ENCODE measurements at places on chromosomes 2 and 18.

DNA sequence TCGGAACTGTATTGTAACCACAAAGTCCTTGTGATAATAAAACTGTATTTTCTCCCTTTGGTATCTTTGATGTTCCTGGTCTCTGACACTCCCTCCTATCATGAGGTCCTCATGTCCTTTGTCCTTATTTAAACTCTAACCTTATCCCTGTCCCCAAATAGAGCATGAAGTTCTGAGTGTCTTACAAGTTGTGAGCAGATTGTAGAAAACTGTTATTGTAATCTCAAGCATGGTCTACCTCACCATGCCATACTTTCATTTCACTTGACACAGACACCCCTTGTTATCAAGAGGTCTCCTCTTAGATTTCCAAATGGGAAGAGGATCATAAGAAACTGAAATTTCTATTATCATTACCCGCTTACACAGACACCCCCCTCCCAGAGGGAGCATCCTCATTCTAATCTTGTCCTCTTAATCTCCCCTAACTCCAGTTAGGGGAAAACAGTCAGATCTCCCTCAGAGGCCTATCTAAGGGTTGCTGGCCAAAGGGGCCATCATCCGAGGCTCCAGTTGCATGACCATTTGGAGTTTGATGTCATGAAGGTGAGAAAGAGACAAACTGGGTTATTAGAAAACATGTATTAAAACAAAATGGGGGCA, 29.0 kb downstream of the MYO3B start:
- DNase-seq, result no peak

DNA sequence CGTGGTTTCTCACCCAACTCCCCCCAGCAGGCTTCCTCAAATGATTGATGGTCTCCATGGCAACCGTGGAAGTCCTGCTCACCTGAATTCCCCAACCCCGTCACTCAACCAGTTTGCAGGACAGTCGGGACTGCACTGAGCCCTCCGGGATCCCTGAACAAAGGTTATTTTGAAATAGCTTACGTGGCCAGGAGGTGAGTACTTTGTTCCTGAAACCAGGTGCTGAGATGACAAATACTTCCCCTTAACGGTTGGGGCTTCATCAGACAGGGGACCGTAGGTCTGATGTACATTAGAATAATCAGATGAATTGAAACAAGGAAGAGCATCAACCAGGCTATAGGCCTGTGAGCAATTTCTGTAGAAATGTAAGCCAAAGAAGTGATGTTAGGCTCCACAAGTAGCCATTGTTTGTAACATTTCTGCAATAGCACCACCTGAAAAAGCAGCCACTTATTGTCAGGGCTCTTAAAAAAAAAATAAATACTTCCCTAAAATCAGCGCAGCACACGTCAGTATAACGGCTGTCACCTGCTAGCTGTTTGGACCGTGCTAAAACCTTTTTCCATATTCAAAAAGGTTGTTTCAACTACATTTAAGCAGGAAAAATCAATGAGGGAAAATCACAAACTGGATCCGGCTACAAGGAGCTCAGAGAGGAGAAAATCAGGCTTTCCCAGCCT, 206.4 kb upstream of the ID2 start:
- no peak for DNase-seq

DNA sequence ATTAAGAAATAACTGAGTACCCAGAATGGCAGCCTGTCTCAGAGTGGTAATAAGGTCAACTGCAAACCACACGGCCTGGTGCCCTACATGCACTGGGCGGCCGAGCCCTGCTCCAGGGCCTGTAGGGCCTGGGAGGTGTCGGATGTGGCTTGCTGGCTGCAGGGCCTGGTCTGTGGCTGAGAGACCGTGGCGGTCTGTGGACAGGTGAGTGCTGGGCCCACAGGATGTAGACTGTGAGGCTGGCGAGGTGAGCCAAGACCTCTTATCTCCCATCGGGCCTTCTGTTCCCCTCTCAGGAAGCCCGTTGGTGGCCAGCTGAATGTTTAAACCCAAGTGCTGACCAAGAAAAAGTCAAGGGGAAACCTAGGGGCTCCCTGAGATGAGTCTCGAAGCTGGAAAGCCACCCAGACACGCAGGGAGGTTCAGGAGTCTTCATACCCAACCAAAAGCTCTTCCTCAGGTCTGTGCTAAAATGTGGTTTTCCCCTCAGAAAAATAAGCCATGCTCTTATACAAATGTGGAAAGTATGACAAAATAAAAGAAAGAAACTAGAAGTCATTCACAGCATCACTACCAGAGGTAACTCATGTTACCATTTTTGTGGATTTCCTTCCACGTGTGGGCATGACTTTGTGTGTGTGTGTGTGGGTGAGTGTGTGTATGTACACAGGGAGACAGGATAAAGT, 47.7 kb upstream of the CTDP1 start:
- no peak for DNase-seq

- DNase-seq, result no peak
Observed at GRCh38 chr2:17736989-17737388, 16.6 kb downstream of the SMC6 start.

DNA sequence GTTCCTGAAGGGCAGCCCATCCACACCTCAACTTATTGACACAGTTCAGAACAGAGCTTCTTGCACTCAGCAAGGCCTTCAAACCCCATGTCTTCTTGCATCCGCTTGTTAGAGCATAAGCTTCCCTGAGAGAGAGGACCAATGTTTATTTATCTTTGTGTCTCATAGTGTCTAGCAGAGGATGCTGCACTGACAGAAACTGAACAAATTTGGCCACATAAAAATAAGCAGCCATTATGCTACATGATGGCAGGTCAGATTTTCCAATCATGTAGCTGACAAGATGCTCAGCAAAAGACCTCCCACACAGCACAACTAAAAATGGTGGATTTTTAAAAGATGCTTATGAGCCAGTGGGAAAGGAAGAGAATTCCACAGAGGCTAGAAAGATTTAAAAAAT, 38.1 kb upstream of the SIGLEC15 start:
- DNase-seq, result no peak

DNA sequence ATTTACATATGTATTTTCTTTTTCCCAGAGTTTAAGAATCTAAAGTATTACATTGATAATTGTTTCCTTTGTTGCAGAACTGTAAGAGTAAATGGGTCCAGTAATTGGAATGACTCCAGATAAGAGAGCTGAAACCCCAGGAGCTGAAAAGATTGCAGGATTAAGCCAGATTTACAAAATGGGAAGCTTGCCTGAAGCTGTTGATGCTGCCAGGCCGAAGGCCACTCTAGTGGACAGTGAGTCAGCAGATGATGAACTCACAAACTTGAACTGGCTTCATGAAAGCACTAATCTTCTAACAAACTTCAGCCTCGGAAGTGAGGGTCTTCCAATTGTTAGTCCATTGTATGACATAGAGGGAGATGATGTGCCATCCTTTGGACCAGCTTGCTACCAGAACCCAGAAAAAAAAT, 183.8 kb upstream of the STON1 start:
- DNase-seq, result no peak

DNA sequence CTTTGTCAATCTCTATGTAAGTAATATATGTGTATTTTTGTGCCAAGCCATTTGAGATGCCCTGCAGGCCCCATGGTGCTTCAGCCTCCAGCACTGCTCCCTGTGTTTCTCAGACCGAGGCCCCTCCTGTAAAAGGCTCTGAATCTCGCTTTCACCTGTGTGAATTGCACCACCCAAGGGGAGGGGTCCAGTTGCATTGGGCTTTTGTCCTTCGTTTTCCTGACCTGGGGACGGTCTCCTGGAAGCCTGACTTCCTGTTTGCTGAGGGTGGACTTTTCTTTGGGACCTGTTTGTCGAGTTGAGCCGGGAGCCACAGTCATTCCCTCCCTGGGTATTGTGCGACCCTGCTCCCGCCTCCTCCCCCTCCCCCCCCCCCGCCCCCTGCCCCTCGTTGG, 48.9 kb downstream of the AGAP1 start:
- peak; percentile 54 for DNase-seq

GRCh38 chr18:24014986-24015638, 558 bp downstream of the TTC39C start:
- no peak for DNase-seq

- no peak for DNase-seq
Observed at GRCh38 chr2:123165616-123166015, 859.5 kb upstream of the CNTNAP5 start.

GRCh38 chr2:28155086-28155485, 237.6 kb upstream of the FOSL2 start:
- DNase-seq, result no peak

DNA sequence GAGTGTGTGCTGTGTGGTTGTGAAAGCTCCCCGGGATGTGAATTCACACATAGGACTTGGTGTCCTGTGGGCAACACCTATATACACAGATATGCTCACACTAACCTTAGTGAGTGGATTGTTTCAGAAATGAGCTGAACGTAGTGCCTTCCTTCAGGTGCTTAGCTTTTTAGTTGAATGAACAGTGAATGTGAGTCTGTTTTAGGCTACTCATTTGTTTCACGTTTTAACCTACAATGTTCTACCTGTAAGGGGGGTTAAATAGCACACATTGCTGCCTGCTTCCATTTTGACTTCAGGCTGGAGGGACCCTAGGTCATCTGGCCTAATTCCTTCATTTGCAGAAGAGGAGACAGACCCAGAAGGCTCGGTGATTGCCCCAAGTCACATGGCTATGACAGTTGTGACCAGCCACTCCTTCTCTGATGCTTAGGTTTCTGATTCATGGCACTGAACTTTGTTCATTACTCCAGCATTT, 1.0 kb downstream of the PLEK start:
- no peak for DNase-seq

DNA sequence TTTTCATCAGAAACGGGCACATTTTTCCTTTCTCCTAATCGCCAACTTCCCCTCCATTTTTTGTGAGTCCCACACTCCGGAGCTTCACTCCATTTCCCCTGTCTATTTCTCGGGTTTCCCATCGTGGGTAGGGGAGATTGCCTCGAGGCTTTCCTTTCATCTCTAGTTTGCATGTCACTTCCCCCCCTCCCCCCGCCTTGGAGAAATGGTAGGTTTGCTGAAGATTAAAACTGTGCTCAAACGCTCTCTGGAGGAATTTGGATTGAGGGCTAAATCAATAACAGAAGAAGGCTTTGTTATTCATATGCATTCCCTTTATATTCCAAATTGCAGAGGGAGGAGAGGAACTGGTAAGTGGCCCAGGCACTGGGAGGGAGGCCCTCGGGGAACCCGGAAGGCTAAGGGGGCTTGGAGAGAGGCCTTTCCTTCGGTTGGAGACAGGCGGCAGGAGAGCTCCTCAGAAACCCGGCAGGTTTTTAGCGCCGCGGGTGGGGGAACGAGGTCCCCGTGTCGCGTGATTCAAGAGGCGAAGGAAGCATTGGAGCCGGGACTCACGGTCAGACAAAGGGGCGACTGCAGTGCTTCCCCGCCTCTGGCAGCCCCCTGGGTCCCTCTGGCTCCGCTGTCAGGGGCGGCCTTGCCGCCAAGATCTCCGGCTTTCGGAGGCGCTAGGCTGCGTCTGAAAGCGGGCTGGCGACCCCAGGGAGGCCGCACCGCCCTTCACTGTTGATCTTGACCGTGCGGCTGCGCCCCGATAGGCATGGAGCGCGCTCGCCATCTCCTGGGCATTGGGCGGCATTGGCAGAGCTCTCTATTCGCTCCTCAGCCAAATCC, 2.4 kb upstream of the HOXD12 start:
- peak; percentile 87 for DNase-seq

DNA sequence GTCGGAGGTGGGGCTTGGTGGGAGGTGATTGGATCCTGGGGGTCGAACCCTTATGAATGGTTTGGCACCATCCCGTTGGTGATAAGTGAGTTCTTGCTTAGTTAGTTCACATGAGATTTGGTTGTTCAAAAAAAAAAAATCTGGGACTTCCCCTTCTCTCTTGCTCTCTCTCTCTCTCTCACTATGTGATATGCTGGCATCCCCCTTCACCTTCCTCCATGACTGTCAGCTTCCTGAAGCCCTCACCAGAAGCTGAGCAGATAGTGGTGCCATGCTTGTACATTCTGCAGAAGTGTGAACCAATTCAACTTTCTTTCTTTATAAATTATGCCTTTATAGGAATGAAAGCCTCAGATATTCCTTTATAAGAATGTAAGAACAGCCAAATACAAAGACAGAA, 269.7 kb upstream of the APCDD1 start:
- DNase-seq, result no peak

GRCh38 chr18:39025531-39025930, 1459.9 kb upstream of the CELF4 start:
- no peak for DNase-seq

GRCh38 chr18:1092228-1092627, 187.6 kb downstream of the ADCYAP1 start:
- DNase-seq, result no peak

GRCh38 chr18:34028324-34028723, 196.4 kb downstream of the NOL4 start:
- no peak for DNase-seq

- no peak for DNase-seq
Observed at GRCh38 chr2:43319541-43319940, 93.1 kb upstream of the ZFP36L2 start.

DNA sequence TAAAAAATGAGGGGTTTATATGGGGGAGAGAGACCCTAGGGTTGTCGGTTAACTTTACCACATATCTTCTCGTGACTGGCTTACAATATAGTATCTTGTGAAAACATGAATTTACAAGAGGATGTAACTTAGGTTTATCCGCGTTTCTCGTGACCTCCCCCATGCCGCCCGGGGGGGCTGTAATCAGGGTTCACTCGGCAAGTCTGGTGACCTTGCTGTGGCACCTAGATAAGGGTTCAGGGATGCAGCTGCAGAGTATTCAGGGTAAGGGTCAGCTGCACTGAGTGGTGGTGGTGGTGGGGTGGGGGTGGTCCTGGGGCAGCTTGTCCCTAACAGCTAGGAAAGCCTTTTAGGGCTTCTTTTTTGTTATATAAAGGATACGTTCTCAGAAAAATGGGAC, 112.3 kb downstream of the LYPD1 start:
- no peak for DNase-seq

GRCh38 chr2:203908797-203909185, 27.8 kb upstream of the ICOS start:
- DNase-seq, result no peak

DNA sequence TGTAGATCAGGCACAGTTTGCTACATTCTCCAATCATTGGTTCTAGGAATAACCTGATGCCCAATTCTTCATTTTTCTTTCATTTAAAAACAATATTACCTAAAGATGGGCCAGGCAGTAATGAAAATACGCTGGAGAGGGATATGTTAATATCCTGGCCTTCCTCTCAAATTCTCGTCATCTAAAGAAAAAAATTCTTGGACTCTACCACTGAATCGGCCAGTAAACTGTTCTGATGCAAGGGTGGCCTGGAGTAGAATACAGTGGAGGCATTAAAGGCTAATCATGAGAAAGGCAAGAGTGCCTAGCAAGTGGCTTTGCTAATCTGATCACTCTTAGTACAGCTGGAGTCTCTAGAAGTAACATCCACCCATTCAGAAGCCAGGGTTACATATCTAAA, 157.7 kb downstream of the ANTXR1 start:
- DNase-seq, result no peak

GRCh38 chr2:143428700-143429099, 299.5 kb downstream of the ARHGAP15 start:
- no peak for DNase-seq

DNA sequence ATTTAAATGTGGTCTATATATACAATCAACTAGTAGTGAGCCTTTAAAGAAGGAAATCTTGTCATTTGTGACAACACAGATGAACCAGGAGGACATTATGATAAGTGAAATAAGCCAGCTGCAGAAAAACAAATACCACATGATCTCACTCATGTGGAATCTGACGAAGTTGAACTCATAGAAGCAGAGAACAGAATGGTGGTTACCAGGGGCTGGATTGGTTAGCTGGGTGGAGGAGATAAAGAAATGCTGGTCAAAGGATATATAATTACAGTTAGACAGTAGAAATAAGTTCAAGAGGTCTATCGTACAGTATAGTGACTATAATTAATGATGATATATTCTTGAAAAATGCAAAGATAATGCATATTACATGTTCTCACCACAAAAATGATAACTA, 267.9 kb downstream of the FBXO15 start:
- no peak for DNase-seq

Measured in iPS DF 6.9 (cell line).